ENCODE measurements at places on chromosomes 3 and 15. TPM values are rescaled to one million over a fixed set of nuclear protein-coding genes. Genes with fewer than 3 reads are reported as not detected.

PTH1R gene
- total RNA-seq = 0.20 TPM

SERP1 gene
- 171 TPM for total RNA-seq

MINAR1 gene
- 1.6 TPM for total RNA-seq

CFAP100 gene
- not detected for total RNA-seq

HRG gene
- total RNA-seq = not detected

SRGAP3 gene
- total RNA-seq = 7.6 TPM

GPR62 gene
- total RNA-seq = 0.07 TPM

LRRIQ4 gene
- total RNA-seq = 0.07 TPM

CTXND1 gene
- not detected for total RNA-seq

TEX264 gene
- total RNA-seq = 42.8 TPM

UROC1 gene
- not detected for total RNA-seq

DPPA2 gene
- total RNA-seq = not detected

ECE2 gene
- 0.17 TPM for total RNA-seq

SIDT1 gene
- total RNA-seq = 0.20 TPM

LRRC49 gene
- total RNA-seq = 10.4 TPM

CORO2B gene
- total RNA-seq = 32.9 TPM

GABRR3 gene
- total RNA-seq = not detected

IQCF5 gene
- total RNA-seq = not detected

RETNLB gene
- not detected for total RNA-seq

ZMYND10 gene
- total RNA-seq = 0.91 TPM

GABRA5 gene
- total RNA-seq = not detected

DYNC1LI1 gene
- total RNA-seq = 29.3 TPM

SPSB4 gene
- not detected for total RNA-seq

DPH3 gene
- total RNA-seq = 23.7 TPM

Data from smooth muscle cell of the pulmonary artery (primary cell).